Fibroblast of skin of right quadriceps (primary cell): ENCODE measurements at places on chromosomes 16 and 17.

GRCh38 chr16:87350031-87350430 is 32.8 kb upstream of the C16orf95 start:
- no peak for DNase-seq

DNA sequence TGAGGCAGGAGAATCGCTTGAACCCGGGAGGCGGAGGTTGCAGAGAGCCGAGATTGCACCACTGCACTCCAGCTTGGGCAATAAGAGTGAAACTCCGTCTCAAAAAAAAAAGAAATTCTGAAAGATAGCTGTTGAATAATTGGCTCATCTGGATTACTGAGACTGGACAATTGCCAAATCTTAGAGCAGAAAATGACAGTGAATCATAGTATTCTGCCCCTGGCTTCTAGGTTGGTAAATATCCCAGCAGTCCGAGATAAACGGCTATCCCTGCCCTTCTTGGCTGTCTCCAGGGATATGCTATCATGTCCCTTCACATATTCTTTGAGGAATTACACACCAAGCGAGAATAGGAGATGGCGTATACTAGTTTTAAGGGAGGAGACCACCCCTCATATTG is 35.5 kb upstream of the METTL16 start:
- peak; percentile 25 for DNase-seq

DNA sequence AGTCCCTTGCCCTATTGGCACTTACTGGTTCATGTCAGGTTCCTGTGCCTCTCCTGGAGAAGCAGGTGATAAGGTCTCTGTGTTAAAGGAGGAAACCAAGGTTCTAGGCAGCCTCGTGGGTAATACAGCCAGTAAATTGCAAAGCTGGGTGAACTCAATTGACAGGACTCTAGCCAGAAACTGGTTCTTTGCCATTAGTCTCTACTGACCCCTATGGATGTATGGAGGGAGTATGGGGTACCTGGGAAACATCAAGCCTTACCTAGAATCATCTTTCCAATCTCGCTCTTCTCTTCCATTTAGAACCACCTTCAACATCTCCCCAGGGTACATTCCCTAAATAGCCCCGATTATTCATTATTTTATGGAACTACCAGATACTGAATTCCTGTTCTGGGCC is 169.3 kb downstream of the CDH13 start:
- DNase-seq = no peak

DNA sequence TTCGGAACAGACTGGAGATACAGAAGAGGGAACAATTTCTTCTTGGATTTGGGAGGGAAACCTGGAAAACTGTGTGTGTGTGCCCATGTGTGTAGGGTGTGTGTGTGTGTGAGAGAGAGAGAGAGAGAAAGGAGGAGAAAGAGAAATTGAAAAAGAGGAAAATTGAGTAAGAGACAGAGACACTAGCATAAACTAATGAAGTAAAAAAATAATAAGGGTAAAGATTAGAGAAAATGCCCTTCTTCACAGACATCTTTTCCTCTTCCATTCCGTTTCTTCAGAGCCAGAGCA is 13.9 kb upstream of the HOXB2 start:
- no peak for DNase-seq

- DNase-seq = no peak
Measured at GRCh38 chr17:76691379-76692191, 19.2 kb downstream of the MXRA7 start.

GRCh38 chr17:4717791-4718190 is 7.4 kb downstream of the ARRB2 start:
- no peak for DNase-seq

- peak; percentile 19 for DNase-seq
Measured at GRCh38 chr17:3843935-3844516, 2.0 kb downstream of the NCBP3 start.

- no peak for DNase-seq
Measured at GRCh38 chr16:2324296-2324859, 16.1 kb downstream of the ABCA3 start.

- no peak for DNase-seq
Measured at GRCh38 chr17:15270628-15271381, 5.7 kb upstream of the PMP22 start.

GRCh38 chr16:69724414-69724873 is 1.9 kb downstream of the NQO1 start:
- DNase-seq = no peak

GRCh38 chr16:4557973-4558372 is 1.8 kb downstream of the C16orf96 start:
- no peak for DNase-seq

DNA sequence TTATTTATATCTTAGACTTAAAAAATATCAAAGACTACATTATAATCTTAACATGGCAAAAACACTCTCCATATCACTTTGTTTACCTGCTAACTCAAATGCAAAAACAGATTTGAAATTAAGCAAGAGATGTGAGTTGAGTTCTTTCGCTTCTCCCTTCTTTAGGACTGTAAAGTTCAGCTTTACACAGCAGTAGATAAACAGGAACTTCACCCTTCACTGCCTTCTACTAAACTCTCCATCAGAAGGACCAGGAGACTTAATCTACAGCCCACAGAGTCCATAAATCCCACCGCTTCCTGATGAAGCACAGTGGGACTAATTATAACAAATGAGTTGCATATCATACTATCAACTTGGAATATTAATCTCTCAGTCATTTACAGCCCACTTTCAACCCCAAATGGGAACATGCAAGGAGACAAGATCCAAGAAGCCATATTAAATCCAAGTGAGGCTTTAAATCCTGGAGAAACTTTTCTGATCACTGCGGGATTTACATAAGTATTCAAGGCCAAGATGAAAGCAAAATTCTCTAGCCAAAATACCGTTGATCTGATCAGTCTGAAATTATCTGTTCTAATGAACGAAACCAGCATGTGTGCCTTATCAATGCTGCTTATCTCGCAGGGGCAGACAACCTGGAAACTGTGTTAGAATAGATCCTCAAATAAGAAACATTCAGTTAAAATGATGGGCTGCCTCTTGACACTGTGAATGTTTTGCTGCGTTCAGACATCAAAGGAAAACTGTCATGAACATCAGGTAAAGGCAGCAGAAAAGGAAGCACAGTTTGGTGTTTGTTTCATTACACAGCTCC is 1.6 kb downstream of the AMFR start:
- DNase-seq = no peak

DNA sequence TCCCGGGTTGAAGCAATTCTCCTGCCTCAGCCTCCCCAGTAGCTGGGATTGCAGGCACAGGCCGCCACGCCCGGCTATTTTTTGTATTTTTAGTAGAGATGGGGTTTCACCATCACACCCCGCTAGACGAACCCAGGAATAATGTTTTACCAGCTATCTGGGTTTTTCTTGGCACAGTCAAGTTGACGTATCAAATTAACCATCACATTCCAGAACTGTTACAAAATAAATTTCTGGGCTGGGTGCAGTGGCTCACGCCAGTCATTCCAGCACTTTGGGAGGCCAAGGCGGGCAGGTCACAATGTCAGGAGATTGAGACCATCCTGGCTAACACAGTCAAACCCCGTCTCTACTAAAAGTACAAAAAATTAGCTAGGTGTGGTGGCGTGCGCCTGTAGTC is 501.2 kb downstream of the SHISA9 start:
- DNase-seq = no peak

DNA sequence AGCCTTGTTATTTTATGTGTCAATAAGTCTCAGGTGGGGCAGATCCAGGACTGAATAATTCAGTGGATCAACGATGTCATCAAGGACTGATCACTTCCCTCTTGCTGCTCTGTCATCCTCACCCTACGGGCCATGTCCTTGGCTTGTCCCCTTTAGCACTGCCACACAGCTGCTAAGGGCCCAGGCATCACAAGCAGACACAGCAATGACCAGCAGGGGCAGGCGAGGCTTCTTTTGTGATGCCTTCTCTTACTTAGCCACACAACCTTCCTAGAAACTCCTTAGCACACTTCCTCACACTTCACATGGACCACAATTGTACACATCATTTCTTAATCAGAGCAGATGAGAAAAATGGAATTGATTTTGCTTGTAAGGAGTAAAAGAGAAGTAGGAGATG is 356.3 kb upstream of the SOX9 start:
- no peak for DNase-seq

GRCh38 chr16:73214825-73215677 is 167.1 kb upstream of the ZFHX3 start:
- DNase-seq = peak; percentile 100

DNA sequence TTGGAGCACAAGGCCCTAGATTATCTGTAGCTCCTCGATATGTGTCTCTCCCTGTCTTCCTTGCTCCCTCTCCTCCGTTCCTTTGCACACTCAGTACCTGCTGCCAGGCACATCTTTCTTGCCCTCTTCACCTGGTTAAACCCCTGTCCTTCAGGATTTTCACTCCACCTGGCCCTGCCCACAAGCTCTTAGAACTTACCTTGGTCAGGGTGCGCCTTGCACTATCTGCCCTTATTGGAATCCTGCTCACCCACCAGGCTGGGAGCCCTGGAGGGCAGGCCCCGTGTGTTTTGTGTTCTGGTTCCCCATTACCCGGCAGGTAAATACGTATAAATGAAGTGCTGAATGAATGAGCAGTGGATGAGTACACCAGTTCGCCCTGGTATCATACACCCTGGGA is 54.6 kb downstream of the MARCHF10 start:
- DNase-seq = no peak

DNA sequence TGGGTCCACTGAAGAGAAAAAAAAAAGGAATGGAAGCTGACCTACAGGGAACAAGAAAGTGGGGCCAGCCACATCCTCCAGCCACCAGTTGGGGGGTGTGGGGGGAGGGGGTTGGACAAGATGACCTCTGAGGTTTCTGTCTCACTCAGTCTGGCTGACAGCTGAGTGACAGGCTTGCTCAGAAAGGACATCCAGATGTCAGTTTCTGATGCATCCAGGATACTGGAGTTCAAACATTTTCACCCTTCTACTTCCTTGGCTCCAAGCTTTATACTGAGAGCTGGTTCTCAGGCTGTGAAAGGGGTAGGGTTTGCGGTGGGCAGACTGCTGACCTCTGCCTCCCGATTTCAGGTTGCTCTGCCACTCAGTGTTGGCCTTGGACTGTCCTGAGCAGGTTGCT is 2178.3 kb downstream of the TP53TG3F start:
- DNase-seq = no peak

DNA sequence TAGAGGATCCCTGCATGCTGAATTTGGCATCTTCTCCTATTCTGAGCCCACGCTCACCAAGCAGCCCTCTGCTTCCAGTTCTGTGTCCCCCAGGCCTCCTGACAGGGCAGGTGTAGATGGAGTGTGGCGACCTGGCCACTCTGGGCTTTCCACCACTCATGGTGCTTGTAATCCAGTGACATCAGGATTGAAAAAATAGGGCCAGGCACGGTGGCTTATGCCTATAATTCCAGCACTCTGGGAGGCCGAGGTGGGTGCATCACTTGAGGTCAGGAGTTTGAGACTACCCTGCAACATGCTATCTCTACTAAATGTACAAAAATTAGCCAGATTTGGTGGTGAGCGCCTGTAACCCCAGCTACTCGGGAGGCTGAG is 29.4 kb downstream of the UNK start:
- DNase-seq = no peak

- no peak for DNase-seq
Measured at GRCh38 chr16:75317532-75317931, 66.1 kb upstream of the BCAR1 start.

GRCh38 chr17:31674305-31674704 is 184.7 kb downstream of the COPRS start:
- DNase-seq = peak; percentile 80

- no peak for DNase-seq
Measured at GRCh38 chr16:71344315-71344905, 14.1 kb upstream of the CALB2 start.

- no peak for DNase-seq
Measured at GRCh38 chr17:79970576-79971068, 65.0 kb downstream of the TBC1D16 start.

DNA sequence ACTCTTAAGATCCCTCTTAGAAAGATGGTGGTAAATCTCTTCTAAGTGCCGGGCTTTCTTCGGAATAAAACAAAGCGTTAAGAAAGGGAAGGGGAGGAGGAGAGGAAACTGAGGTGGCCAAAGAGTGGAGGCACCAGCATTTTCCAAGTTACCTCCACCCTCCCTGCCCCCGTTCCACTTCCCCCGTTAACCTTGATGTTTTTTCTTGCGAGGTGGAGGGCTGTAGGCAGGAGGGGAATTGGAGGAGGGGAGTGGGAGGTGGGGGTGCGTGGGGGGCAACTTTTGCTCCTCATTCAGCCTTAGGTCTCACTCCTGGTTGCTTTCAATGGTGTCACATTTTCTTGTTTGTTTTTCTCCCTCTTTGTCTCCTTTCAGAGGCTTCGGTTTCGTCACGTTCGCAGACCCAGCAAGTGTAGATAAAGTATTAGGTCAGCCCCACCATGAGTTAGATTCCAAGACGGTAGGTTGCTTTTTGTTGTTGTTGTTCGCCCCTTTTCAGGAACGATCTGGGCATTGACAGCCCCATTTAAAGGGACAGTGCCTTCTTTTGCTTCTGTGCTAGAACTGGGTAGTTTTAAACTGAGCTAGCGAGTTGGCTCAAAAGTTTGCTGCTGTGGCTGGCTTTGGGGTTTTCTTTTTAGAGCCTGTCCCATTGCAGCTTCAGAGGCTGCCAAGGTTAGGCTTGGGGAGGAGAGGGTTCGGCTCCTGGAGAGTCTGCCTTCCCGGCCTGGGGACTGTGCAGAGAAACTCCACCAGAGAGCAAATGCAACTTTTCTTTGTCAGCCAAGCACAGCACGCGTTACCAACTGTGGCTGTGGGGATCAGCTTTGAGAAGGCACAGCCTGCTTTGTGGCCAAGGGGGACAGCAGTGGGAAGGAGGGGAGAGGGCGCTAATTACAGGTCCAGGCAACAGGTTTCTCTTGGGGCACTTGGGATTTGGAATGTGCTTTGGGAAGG is 1.9 kb downstream of the MSI2 start:
- DNase-seq = no peak

DNA sequence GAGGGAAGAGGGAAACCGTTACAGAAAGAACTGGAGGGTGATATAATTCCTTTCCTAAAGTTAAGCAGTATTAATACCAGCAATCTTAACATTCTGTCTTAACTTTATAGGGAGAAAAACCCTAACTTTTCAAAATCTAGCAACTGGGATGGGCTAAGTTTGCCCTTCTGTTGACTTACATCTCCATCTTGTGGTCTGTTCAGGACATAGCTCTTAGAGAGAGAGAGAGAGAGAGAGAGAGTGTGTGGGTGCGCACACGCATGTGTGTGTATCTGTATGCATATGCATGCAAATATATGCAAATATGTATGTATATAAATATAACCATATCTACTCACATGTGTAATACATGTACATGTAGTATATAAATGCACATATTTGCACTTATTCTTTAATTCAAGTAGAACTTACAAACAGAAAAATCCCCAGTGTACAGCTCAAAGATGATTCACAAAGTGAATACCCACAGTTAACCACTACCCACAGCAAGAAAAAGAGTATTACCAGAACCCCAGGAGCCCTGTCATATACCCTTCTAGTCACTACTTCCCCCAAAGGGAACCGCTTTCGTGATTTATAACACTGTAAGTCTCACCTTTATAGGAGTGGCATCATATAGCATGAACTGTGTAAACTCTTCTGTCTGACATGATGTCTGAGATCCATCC is 46.5 kb downstream of the STX8 start:
- DNase-seq = peak; percentile 35

GRCh38 chr17:12998461-12998860 is 19.4 kb downstream of the ELAC2 start:
- no peak for DNase-seq
